Amniotic epithelial cell (primary cell): ENCODE measurements at places on chromosomes 12 and 14.
A peak's percentile ranks its signal among the peaks of the same experiment; 100 is the strongest.

DNA sequence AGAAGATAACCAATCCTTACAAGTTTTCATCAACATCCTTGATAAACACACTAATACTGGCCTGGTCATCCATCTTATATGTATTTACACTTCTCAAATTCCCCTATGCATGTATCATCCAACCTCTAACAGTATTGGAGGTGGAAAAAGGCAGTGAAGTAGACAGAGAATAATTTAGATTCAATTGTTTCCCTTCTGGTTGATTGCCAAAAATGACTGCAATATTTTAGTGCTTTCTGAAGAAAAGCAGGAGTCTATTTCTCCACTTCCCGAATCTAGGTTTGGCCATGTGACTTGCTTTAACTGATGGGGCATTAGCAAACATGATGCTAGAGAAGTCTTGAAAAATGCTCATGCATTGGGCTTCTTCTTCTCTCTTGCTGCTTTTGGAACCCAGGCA is 78.3 kb upstream of the METAP2 start:
- no peak for DNase-seq

- no peak for DNase-seq
Measured at GRCh38 chr12:15181017-15181683, 40.1 kb downstream of the RERG start.

GRCh38 chr12:21509768-21510167 is 8.2 kb downstream of the GOLT1B start:
- no peak for DNase-seq

DNA sequence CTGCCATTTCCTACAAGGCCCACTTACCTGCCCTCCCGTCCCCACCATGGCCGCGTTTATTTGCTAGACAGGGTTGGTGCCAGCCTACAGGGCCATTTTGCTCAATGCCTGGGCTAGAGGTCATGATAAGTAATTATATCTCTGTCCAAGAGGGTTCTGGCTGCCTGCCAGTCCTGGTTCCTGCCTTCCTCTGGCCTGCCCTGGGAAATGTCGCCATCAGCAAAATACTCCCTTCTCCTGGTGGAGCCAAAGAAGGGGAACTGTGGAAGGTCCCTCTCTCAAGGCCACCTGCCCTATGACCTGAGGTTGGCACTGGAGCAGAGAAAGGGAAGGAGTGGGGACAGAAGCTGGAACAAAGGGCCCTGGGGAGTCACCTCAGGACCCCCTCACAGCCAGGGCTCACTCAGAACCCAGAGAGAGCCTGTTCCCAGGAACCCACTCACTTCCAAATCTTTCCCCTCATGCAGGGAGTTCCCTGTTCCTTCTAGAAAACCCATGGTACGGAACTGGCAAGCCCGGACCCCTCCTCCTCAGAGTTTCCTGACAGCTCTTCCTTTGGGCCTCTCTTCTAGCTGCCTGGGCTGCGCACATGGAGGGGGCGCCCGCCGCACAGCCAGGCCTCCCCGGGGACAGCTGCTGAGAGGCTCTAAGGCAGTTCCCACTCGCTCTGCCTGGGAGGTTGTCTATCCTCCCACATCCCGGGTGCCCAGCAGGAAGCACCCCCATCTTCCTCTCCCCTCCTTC is 280.5 kb downstream of the DPF3 start:
- DNase-seq = peak; percentile 55

- no peak for DNase-seq
Measured at GRCh38 chr14:55361190-55361589, 50.4 kb downstream of the ATG14 start.

GRCh38 chr12:64672925-64673409 is 62.7 kb downstream of the RASSF3 start:
- no peak for DNase-seq

GRCh38 chr12:5771756-5772155 is 173.3 kb downstream of the ANO2 start:
- DNase-seq = no peak

GRCh38 chr12:42981379-42981778 is 391.8 kb upstream of the PRICKLE1 start:
- peak; percentile 35 for DNase-seq

DNA sequence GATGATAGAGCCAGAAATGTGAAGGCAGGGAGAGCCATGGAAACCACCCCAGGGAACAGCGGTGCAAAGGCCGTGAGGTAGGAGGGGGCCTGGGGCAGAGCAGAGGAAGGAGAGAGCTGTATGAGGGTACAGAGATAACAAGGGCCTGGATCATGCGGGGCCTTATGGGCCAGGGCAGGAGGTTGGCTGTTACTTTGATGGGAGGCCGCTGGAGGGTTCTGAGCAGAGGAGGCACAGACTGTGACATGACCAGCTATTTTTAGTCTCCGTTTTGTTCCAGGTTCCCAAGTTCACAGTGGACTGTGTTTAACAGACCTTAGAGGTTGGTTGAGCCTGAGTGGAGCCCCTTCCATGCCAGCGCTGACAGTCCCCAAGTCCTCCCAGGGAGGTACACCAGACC is 118.6 kb downstream of the GCH1 start:
- DNase-seq = no peak

DNA sequence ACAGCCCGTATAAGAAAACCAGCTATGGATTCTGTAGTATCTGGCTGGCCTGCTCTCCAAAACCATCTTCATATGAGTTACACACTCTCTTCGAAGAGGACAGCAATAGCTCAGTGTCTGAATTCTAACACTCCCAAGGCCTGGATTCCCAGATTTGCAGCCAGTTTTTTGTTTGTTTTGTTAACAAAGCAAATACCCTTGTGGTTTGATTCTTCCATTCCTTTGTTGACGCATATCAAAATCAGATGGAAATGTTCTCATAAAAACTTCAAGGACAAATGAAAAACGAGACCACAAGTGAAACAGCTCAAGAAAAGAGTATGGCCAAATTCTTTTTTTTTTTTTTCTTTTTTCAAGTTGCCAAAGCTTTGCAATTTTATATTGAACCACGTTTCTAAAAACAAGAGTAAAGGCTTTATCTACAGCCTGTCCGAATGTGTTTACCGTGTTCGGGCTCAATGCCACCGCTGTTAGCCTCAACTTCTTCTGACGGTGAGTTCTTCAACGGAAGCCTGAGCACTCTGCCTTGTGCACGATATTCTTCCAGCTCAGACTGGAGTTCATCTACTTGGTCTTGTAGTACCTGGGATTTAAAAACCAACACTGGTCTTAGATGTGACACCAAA is 67.5 kb downstream of the NIN start:
- DNase-seq = peak; percentile 96

DNA sequence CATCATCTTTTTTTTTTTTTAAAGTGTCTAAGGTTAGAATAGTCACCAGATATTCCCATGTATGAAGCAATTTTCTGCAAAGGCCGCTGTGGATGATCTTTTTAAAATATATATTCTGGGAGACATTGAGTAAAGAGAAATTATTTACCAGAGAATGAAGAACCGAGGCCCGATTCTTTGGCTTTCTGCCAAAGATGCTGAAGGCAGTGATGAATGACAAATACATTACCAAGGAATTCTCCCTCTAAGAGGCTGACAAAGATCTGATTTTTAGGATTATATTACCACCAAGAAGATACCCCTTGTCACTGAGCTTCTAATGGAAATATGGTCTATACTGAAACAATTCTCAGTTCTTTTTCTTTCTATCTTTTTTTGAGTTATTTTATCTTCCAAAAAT is 336.8 kb downstream of the NAV3 start:
- DNase-seq = no peak

DNA sequence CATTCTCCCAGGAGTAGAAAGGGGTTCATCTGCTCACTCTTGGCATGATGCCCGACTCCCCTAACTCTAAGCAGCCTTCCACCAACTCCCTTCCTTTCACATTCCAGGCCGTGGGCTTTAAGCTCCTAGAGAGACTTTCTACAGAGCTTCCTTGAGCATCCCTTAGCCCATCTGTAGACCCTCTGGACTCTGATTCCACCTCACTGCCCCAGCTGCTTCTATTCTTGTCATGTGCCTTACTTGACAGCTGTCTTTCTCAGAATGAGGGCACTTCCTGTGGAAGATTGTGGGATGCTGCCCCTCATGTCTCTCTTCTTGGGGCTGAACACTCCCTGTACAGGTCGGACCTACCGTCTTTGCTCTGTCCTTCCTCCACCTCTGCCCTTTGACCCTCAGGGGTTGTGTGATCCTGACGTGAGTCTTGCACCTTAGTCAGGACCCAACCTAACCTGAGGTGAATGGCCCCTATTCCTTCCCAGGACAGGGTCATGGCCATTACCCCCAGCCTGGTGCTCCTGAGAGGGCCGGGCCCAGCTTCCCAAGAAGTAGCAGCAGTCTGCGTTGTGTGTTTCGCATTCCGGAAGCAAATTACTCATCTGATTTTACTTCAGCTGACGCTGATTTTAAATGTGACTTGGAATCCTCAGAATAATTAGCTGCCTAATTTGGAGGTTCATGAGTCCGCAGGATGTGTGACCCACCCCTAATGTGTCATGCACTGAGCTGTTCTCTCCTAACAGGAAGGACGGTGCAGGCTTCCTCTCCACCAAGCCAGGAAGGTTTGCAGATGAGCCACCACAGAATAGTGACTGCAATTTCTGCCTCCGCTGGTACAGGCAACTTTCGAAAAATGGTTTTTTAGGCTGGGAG is 2.7 kb upstream of the GALNT6 start:
- DNase-seq = peak; percentile 82

DNA sequence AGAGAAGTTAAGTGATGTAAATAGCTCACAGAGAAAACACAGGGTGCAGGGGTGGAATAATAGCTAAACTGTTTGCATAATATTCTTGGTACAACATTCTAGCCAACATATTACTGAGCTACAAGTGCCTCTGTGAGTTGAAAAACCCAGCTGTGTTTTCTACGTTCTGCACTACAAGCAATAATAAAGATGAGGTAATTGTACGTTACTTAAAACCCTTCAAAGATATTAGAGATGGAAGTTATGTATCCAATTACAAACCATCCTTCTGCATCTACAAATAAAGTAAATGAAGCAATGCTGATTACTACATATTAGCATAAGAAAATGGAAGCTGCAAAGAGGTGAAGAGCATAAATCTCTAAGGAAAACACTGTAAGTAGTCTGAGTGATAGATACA is 271.4 kb downstream of the SSPN start:
- DNase-seq = no peak

GRCh38 chr14:64149921-64150320 is 144.2 kb downstream of the ESR2 start:
- DNase-seq = no peak

DNA sequence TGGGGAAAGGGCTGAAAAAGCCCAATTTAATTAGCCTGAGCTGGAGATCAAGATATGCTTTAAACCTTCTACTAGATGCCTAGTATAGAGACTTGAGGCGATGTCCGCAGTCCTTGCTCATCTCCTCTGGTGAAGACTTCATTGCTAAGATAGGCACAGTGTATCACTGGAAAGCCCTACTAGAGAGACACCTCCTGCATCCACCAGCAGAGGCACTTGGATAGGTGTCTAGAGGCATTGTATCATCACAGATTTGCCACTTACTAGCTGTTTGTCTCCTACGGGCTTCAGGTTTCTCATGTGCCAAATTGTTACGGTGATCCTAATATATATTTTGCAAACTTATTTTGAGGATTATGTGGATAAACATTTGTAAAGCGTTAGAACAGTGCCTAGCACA is 1048.5 kb downstream of the GALC start:
- no peak for DNase-seq

DNA sequence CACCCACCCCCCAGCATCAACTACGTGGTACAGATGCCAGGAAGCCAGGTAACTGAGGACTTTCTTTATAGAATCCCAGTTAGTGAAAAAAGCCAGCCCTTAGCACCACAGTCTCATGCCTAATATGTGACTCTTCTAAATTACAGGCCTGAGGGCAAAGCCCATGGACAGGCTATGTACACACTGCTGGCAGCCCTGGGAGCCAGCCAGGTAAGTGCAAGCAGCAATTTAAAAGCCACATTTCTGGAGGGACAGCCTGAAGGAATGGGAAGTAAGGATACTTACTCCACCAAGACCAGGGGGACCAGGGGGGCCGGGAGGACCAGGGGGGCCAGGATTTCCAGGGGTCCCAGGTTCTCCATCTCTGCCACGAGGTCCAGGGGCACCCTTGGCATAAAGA is 7.0 kb downstream of the COL2A1 start:
- no peak for DNase-seq

DNA sequence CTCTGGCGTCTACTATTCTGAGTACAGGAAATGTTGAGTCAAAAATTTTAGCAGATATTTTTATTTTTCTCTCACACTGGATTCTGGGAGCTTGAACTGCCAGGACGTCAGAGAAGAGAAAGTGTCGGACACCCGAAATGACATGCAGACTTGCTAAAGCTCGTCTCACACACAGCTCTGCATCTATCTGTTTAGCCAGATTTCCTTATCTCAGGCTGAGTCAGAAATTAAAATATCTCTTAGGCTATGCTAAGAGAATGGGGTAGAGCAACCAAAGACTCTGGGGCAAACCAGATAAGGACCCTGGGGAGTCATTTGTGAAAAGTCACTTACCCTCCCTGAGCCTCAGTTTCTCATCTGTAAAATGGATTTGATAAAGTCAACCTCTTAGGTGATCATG is 1124.1 kb downstream of the VRK1 start:
- DNase-seq = no peak

DNA sequence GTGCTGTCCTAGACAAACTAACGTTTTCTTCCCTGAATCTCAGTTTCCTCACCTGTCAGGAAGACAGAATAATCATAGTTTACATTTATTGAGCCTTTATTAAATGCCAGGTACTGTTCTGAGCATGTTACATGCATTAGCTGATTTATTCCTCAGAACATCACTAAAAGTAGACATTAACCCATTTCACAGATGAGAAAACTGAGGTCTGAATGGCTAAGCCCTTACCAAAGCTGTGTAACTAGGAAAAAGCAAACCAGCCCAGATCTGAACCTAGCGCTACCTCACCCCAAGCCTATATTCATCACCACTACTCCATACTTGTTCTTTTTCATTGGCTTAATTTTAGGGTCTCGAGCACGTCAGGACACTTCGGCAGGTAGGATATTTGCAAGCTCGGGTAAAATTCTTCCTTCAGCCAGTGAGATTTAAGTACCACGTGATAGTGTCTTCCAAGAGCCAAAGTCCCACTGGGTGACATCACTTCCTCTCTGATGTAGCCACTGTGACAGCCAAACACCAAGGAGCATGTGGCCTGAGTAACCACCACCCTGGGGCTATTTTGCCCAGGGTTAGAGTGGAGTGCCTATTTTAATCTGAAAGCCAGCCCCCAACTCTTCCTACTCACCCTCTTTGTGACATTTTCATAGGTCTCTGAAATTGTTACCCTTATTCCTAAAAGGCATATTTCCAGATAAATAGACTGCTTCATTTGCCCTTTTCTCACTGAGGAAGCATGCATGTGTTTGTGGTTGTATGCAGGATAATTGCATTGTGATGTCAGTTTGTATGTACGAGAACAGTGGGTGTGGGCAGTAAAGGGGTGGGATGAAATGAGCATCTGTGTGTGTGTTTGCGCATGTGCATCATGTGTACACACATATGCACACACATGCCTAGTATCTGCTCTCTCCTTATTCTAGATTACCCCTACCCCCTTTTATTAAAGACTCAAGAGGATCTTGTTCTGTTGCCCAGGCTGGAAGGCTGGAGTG is 62.2 kb upstream of the WSCD2 start:
- no peak for DNase-seq

- no peak for DNase-seq
Measured at GRCh38 chr14:39762576-39763401, 330.6 kb upstream of the FBXO33 start.
